ENCODE measurements at places on chromosomes 6 and 20. TPM values are rescaled to one million over a fixed set of nuclear protein-coding genes. Genes with fewer than 3 reads are reported as not detected.

HLA-DPB1 gene
- total RNA-seq: 10.6 TPM

HLA-G gene
- total RNA-seq: 0.91 TPM

GPX5 gene
- total RNA-seq: not detected

TNF gene
- total RNA-seq: 250 TPM

DNA sequence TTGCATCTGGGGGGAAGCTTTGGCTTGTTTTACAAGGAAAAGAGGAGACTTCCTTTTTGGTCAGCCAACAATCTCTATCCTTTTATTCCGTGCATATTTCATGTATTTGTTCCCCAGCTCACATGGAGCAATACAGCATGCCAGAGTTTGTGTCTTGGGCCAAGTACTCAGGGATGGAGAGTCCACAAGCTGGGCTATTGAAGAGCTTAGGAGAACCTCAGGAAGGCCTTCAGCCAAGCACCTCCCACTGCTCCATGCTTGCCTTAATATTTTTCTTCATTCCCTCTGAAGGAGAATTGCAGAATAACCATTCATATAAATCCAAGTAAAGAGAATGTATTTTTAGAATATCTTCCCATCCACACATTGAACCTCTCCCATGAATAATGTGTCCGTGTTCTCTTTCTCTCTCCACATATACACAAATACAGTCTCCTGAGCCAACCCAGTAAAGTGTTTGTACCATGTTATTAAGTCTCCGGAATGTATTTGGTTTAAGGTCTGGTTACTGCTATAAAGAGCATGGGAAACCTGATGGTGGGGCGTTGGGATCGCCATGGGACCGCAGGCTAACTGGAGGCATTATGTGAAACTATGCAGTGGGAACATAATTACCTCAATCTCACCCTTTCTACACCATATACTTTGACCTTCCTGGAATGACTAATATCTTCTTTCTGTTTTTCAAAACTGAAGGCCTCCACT, 3.0 kb downstream of the LAMA4 start:
- no peak for DNase-seq

GRCh38 chr6:149335924-149336608, 18.6 kb downstream of the TAB2 start:
- no peak for DNase-seq

- no peak for DNase-seq
These were observed 733.9 kb downstream of the CBLN4 start for GRCh38 chr20:55271371-55271770.

- DNase-seq: no peak
These were observed 57.8 kb downstream of the GMPR start for GRCh38 chr6:16296061-16296670.

GRCh38 chr6:11604215-11604614, 66.7 kb downstream of the TMEM170B start:
- DNase-seq: no peak

GRCh38 chr6:13635948-13636658, 21.0 kb downstream of the NOL7 start:
- no peak for DNase-seq

DNA sequence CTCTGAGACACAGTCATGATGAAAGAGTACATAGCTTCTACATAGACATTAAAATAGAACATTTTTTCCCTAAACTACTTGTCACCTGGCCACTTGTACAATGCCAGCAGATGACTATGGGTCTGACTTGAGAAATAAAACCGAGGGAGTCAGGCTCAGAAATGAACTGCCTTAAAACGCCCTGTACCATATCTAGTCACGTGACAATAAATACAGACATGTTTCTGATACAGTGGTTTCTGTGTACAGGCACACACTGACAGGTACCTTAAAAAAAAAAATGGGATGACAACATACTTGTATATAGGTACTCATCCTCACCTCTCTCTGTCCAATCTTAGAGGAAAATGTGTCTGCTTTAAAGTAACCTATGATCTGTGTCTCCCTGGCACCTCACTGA, 144.1 kb downstream of the SH3BGRL2 start:
- DNase-seq: no peak

GRCh38 chr20:58081846-58082245, 146.6 kb downstream of the ANKRD60 start:
- DNase-seq: no peak

- no peak for DNase-seq
These were observed 24.0 kb downstream of the PGM3 start for GRCh38 chr6:83169106-83169505.

DNA sequence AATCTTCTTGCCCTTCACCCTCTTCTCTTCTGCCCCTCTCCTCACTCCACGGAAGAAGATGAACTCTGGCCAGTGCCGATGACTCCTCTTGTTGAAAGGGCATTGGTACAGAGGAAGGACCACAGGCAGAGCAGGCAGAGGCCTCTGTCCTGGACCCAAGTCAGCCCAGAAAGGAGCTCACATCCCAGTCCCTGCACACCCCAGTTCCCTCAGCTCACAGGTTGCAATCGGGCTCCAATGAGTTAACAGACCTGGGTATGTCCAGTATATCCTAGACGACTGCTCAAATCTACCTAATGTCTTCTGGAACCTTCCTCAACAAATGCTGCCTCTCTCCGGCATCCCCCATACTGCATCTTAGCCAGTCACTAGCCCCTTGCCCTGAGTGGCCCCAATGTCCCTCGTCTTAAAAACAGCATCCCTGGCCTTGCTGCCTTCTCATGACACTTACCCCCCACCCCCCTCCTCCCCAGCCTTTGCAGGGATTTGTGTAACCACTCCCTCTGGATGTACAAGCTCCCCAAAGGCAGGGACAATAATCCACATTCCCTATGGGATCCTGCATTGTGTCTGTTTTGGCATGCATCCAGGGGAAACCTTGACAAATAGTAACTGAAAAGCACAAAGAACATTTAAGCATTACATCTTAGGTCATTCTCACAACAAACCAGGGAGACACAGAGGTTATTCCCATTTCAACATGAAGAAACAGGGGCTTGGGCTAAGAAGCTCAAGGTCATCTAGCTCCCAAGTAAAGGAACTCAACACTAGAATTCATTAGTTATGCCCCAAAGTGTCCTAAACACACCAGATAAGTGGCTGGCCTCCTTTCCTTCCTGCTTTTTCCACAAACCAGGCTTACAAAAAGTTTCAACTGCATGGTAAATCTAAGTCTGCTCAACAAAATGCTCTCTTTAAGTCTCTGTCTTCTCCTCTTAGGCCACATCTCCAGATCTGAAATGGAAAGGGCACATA, 45.1 kb downstream of the TRERF1 start:
- no peak for DNase-seq

DNA sequence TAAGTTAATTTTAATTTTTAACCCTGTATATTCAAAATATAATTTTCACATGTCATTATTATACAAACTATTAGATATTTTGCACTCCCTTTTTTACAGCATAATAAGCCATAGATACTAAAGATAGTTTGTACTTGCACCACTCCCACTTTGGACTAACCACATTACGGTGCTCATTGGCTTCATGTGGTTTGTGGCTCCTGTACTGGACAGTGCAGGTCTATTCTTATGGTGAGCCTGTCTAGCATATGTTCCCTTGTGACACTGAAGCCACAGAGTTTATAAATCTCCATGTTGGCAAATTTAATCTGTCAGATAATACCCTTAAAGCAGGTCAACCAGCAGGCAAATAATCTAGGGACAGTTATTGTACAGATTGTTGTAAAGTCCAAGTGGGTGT, 354.4 kb upstream of the KCNQ5 start:
- DNase-seq: no peak

- no peak for DNase-seq
These were observed 301.7 kb upstream of the ZFP64 start for GRCh38 chr20:52493171-52493721.

DNA sequence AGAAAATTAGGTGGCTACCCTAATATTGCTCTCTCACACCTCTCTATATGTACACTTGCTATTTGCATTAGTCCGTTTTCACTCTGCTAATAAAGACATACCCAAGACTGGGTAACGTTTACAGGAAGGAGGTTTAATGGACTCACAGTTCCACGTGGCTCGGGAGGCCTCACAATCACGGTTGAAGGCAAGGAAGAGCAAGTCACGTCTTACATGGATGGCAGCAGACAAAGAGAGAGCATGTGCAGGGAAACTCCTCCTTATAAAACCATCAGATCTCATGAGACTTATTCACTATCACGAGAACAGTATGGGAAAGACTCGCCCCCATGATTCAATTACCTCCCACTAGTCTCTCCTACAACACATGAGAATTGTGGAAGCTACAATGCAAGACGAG, 53.4 kb downstream of the EPM2A start:
- DNase-seq: no peak

DNA sequence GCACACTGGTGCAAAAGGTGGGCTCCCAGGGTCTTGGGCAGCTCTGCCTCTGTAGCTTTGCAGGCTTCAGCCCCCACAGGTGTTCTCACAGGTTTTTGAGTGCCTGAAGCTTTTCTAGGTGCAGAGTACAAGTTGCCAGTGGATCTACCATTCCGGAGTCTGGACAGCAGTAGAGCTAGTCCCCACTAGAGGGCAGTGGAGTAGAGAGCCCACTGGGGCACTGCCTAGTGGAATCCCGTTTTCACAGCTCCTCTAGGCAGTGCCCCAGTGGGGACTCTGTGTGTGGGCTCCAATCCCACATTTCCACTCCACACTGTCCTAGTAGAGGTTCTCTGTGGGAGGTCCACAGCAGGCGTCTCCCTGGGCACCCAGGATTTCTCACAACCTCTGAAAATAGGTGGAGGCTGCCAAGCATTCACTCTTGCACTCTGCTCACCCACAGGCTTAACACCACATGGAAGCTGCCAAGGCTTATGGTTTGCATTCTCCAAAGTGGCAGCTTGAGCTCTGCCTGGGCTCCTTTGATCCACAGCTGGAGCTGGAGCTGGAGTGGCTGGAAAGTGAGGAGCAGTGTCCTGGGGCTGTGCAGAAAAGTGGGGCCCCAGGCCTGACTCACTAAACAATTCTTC, 86.3 kb upstream of the PROKR2 start:
- DNase-seq: peak; percentile 28

DNA sequence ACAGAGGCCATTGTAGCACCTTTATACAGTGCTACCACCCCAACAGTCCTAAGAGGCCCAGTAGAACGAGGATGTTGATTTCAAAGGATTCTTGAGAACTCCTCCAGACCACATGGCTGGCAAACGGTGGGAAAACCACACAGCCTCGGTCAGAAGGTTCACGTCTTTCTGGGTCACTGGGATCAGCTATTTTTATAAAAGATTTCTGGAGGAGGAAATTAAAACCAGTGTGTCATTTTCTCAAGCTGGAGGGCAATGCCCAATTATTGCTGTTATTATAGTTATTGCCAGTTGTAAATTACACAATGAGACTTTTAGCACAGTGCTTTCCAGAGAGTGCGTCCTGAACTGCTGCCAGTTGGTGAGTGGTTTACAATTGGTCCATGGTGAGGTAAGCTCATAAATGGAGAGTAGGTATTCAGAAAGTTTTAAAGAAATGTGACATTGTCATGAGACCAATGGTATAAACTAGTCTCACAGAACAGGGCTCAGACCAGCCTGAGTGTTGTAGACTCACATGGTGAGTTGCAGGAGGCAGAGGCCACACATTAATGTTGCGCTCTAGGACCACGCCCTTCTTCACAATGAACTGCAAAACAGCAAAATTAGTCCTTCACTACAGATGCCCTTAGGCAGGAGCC, 8.4 kb upstream of the PPP1R14C start:
- no peak for DNase-seq

DNA sequence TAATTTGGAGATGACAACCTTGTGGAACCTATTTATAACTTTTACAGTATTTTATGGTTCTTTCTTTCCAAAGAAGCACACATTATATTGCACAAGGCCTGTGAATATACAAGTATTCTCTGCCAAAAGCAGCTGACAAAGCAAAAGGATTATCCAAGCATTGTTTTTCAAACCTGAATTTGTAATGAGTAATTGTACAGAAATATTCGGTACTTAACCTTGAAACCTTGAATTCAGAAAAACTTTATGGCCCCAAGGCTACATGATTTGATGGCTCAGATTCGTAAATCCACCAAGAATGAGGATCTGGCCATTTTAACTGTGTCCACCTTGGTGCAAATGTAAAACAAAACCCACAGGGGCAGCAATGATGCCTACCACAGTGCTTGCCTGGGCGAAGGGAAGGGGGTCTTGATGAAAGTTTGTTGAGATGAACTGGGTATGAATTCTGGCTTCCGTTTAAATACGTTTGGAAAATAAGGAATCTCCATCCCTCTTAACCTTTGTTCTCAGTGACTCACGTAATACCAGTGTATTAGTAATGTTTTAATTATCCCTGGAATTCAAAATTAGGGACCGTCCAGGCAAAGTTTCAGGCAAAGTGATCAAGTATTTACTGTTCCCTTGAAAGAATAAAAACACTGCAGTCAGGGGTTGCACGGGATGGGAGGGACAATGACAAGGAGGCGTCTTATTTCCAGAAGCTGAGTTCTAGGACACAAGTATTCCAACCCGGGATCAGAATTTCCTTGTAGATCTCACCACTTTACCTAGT, 2.7 kb upstream of the RBM24 start:
- no peak for DNase-seq

DNA sequence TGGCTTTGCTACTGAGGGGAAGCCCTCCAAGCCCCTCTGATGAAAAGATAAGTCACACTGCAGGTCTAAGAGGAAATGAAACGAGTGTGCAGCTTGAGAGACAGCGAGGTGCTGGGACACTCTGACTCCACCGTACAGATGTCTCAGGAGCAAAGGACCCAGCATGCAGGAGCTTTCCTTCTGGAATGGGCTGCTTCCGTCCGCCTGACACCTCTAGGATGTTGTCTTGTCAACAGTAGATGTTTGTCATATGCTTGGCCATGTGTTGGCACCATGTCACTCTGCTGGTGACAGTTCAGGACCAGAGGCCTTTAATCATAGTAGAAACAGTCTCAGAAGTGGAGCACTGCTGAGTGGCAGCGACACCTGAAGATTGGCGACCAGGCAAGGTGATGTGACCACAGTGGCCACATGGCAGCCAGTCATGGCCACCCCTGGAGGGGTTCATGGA, 46.7 kb downstream of the SLC24A3 start:
- DNase-seq: no peak

DNA sequence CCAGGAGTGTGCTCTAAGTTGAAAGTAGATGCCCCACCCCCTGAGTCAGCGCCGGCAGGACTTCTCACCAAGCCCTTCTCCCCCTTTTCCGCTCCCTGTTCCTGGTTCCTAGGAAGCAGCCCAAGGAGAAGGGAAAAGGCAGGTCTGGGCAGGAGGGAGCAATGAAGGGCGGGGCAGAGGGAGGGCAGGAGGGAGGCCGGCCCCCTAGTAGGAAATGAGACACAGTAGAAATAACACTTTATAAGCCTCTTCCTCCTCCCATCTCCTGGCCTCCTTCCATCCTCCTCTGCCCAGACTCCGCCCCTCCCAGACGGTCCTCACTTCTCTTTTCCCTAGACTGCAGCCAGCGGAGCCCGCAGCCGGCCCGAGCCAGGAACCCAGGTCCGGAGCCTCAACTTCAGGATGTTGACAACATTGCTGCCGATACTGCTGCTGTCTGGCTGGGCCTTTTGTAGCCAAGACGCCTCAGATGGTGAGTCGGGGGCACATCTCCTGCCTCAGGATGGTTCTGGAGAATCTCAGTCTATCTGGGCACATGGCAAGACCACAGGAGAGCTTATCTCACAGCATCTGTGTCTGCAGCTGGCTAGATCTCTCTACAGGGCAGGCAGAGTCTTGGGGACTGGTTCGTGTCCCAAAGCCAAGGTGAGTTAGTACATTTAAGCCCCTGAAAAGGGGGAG, at the start of gene PROCR:
Gene PROCR (plus strand): TSS at position 320 of the 681 bp plus-strand sequence. CDS start 83 bp downstream, at position 403.
- DNase-seq: peak; percentile 9

Data from activated naive CD4-positive, alpha-beta T cell treated with anti-CD3 and anti-CD28 coated beads, Interleukin-2, amount 50 U/mL, for 72 hours (primary cell).